ENCODE measurements at places on chromosomes 4 and X. TPM values are rescaled to one million over a fixed set of nuclear protein-coding genes. Genes with fewer than 3 reads are reported as not detected.

DNA sequence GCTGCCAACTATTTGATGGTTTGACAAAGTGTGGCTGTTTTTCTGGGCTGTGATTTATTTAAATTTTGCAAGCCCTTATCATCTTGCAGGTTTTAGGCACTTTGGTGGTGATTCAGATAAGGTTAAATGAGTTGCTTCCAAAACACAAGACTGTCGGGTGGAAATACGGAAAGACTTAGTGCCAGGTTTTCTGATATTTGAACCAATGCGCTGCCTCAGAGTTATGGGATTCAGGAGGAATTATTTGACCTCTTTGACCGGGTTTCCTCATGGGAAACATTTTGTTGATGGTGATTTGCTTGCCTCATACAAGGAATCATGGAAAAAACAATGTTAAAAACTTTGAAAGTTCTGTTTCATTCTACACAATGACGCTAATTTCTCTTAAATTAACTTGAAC is 136.1 kb upstream of the MAP9 start:
- no peak for DNase-seq

DNA sequence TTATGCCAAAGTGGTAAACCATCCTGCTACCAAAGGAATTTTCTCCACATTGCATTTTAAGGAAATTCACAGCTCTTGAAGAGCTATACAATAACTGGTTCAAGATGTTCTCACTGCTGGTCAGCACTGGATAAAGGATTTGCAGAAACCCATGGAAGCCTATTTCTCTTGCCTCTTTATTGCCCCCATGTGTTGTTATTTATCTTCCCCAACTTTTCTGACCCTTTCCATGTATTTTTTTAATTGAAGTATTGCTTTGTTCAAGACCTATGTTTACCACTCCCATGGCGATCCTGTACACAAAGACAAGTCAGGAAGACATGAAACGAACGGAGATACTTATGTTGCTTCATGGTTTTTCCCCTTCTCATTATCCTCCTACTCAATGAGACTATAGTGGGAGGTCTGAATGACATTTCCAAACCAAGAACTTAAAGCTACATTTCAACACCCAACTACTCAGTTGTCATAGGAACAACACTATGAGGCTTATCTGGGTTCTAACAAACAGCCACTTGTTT is 566.4 kb upstream of the DIPK2B start:
- no peak for DNase-seq

DNA sequence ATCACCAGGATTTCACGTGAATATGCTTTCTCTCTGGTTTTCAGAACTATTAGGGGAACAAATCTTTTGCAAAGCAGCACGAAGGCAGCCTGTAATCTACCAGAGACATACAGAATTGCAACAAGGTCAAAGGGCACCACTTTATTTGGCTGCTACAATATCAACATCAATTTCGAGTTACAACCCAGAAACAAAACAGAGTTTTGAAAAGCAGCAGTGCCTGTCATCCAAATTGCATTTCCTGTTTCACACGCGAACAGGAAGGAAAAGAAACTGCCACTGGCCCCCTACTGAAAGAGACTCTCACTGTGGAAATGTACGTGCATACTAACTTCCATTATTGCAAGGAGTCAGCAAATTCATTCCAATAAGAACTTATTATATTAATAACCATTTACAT is 17.1 kb upstream of the C1QTNF7 start:
- DNase-seq: no peak

DNA sequence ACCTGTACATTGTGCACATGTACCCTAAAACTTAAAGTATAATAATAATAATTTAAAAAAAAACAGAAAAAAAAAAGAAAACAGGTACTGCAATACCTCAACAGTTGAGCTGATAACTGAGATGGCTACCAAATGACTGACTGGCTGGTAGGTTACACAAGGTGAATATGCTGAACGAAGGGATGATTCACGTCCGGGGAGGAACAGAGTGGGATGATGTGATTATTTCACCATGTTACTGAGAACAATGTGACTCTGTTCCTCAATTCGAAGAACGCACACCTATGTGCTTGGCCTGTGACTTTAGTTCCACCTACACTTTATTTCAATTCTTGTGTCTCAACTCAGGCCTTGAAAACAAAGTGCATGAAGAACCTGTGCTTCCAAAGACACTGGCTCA is 111.7 kb downstream of the CXXC4 start:
- DNase-seq: no peak

GRCh38 chr4:36111172-36111571 is 133.1 kb downstream of the ARAP2 start:
- no peak for DNase-seq

DGKK gene
- total RNA-seq: not detected

CHM gene
- total RNA-seq: 14.3 TPM
